Mesothelial cell of epicardium (in vitro differentiated cells): ENCODE measurements at places on chromosomes 3 and 15.

DNA sequence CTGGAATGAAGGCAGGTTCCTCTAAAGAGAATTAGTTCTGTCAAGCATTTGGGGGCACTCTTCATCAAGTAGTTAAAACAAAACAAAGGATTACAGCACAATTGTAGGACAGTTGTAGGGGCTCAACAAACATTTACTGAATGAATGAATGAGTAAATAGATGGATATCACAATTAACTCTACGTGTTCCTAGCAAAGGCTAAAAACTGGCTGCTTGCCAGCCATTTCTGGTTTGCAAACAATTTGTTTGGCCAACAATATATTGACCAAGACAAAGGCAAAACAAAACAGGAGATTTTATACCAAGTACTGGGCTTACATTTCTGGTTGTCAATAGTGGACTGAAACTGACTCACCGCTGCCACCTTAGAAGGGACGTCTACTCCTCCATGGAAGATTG is 116.8 kb downstream of the ZNF280D start:
- no peak for DNase-seq

DNA sequence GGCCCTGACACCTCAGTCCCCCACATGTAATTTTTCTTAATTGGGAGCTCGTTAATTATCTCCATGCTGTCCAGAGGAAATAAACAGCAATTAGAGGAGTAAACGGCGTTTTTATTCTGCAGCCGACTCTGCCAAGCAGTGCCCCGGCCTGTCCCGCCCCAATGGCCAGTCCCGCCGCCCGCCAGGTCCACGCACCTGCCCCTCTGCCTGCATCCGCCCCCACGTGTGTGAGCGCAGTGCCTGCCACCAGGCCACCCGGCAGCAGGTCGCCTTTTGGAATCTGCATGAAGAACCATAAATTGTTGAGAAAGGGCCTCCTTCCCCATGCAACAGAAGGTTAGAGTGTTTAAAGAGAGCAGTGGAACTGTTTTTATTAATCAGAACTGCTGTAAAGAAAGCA is 87.5 kb upstream of the LINGO1 start:
- DNase-seq: no peak

DNA sequence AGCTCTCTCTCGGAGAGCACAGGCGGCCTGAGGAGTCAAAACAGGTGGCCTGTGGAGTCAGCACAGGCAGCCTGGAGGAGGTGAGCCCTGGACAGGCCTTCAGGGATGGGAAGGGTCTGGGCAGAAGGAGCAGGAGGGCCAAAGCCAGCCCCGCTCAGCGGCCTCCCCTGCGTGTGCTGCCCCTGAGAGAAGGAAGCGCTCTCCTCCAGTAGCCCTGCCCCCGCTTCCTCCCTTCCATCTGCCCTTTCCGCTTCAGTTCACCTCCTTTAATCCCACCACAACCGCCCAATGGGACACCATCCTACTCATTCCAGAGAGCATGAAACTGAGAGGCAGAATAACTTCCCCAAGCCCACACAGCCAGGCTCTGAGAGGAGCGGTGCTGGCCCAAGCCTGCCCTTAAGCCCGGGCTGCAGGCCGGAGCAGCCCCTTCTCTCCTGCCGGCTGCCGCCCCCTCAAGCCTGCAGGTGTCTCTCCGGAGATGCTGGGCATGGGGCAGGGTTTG is 3.2 kb upstream of the NR2E3 start:
- no peak for DNase-seq

GRCh38 chr3:190701096-190701532 is 161.4 kb downstream of the GMNC start:
- no peak for DNase-seq

DNA sequence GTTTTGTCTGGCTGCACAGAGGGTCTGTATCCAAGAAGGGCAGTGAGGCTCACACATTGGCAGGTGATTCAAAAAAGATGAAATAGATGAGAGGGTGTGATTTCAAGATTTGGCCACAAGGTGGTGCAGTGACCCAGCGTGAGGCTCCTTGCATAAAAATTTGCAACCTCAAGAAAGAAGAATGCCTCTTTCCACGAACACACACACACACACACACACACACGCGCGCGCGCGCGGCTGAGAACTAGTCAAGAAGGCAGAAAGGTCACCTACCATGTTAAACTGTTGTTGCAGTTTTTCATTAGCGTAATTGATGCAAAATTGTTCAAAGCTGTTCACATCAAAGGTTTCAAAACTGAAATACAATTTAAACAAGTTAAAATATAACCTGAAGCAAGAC is 39.2 kb downstream of the MYO5C start:
- DNase-seq: peak; percentile 74

GRCh38 chr15:77608774-77609173 is 23.9 kb downstream of the LINGO1 start:
- no peak for DNase-seq

GRCh38 chr3:115099986-115100571 is 47.0 kb downstream of the ZBTB20 start:
- DNase-seq: no peak

GRCh38 chr15:82081914-82082762 is 36.3 kb upstream of the MEX3B start:
- no peak for DNase-seq

DNA sequence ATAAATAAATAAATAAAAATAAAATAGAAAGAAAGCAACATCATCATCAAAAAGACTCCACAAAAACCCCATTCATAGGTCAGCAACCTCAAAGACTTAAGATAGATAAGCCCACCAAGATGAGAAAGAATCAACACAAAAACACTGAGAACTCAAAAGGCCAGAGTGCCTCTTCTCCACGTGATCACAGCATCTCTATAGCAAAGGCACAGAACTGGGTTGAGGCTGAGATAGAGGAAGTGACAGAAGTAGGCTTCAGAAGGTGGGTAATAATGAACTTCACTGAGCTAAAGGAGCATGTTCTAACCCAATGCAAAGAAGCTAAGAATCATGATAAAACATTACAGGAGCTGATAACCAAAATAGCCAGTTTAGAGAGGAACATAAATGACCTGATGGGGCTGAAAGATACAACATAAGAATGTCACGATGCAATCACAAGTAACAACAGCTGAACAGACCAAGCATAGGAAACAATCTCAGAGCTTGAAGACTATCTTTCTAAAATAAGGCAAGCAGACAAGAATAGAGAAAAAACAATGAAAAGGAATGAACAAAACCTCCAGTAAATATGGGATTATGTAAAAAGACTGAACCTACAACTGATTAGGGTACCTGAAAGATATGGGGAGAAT is 26.4 kb downstream of the GNB5 start:
- no peak for DNase-seq

DNA sequence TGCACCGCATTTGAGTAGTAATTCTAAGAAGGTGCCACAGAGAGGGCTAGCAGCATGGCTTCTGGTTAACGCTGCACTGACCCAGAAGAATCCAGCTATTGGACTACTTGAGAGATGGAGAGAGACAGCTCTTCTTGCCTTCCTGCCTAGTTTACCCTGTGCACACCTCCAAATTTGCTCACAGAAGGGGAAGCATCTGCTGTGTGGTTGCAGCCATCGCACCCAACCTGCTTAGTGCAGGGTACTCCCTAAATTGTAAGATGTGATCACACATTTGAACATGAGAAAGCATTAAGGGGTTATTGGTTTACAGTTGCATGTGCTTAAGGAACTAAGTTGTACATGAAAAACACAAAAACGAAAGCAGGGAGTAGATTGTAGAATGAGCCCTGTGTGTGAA is 122.1 kb downstream of the FOXB1 start:
- no peak for DNase-seq

- DNase-seq: no peak
Measured at GRCh38 chr3:346186-346585, 149.6 kb downstream of the CHL1 start.

DNA sequence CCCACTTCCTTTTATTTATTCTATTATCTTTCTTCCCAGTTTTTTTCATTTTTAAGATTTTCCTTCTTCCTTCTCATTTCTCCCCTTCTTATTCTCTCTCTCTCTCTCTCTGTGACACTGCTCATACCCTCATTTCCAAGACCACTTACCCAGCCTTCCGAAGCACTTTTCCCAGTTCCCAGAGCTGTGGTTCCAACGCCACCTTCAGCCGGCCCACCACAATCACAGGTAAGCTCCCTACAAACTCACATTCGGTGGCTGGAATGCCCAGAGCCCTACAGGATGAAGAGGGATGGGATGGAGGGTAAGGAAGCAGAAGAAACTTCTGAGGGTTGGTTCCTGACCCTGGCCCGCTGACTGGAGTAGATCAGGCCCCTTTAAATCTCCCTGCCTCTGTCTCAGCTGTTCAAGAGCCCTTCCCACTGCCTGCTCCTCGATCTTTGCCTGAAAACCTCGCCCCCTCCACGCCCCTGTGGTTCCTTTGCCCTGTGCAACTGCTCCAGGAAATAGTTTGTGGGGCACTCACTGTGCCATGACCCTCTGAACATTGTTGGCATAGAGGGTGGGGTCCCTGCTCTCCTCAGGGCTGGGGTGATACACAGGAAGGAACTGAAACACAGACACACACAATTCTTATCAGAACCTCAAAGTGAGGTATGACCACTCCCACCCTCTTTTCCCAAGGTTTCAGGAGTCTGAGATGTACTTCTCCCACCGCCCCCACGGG is 4.8 kb downstream of the LPCAT4 start:
- no peak for DNase-seq

GRCh38 chr3:78725703-78726246 is 1042.0 kb downstream of the ROBO1 start:
- no peak for DNase-seq

DNA sequence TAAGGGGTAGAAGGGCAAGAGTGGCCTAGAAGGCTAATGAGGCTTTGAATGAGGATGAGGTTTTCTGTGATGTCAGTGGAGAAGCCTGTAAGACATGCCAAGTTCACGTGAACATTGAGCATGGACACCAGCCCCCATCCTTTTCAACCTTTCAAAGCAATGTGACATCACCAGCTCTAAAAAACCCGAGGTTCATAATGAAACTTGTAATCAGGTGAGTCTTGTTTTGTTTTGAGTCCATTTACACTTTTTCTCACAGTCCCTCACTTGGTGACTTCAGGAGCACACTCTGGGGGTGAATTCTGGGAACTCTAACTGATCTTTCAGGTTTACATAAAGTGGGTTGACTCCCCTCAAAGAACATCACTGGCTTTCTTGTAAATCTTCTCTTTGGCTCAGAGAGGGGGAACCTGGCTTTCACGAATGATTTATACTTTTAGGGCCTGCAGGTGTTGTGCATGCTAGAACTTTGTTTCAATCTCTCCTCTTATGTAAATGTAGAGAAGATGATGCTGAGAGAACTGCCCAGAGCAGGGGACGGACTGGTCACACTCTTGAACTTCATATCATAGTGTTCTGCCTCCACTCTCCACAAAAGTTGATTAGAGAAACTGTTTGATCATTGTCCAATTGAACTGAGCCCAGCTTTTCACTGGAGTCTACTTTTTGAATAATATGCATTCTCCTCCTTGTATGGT is 224.7 kb upstream of the SATB1 start:
- DNase-seq: no peak

GRCh38 chr3:124676236-124676635 is 54.0 kb upstream of the UMPS start:
- no peak for DNase-seq

DNA sequence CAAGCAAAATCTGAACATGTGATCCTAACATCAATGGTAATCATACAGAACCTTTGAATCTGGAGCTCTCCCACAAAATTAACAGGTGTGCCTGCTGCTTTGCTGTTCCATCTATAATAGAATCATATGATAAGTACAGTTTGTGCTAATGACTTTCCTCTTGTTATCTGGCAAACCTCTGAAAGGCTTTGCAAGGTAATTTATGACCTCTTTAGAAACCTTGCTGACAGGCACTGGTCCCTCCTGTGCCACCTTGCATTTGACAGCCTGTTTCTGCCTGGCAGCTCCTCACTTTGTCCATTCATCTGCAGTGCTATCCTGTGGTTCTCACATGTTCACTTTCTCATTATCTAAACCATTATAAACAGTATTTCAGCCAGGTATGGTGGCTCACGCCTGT is 10.2 kb upstream of the HTR3C start:
- no peak for DNase-seq

GRCh38 chr3:181567311-181568075 is 144.2 kb upstream of the SOX2 start:
- no peak for DNase-seq

DNA sequence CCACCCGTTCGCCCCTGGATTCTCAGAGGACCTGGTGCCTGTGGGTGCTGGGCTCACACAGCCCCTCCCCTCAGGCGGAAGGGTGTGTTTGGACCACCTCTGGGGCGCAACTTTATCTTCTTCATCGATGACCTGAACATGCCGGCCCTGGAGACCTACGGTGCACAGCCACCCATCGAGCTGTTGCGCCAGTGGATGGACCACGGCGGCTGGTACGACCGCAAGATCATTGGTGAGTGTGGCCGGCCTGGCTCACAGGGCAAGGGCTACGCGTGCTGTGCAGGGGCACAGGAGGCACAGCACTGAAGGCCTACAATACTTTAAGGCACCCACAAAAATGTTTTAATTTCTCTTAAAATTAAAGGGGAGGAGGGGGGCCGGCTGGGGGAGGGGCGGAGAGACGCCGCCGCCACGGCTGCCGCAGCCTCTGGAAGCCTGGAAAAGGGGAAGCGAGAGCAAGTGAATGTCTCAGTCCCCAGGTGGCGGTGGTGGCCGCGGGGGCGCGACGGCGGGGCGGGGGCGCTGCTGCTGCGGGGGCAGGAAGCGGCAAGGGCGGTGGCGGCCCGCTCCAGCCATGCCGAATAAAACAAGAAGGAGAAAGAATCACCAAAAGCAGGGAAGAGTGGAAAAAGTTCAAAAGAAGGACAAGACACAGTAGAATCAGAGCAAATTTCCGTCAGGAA is 56.8 kb downstream of the DNAH1 start:
- DNase-seq: no peak

GRCh38 chr3:160130950-160131349 is 94.3 kb upstream of the C3orf80 start:
- no peak for DNase-seq

DNA sequence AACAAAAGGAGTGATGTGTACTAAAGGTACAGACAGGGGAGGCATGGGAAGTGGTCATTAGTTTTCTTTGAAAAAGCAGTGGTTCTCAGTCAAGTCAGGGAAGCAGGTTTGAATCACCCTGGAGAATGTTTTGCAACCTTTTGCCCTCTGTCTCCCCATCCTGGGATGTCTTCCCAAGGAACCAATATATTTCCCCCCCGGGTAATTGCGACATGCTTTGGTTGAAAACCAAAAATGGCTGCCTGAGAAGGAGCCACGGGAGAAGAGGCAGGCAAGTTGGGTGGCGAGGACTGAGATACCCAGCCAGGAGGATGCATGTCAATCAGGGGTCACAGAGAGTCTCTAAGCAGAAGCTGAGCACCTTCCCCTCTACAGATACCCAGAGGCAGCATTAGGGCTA is 20.2 kb upstream of the PPP1R2 start:
- DNase-seq: no peak

DNA sequence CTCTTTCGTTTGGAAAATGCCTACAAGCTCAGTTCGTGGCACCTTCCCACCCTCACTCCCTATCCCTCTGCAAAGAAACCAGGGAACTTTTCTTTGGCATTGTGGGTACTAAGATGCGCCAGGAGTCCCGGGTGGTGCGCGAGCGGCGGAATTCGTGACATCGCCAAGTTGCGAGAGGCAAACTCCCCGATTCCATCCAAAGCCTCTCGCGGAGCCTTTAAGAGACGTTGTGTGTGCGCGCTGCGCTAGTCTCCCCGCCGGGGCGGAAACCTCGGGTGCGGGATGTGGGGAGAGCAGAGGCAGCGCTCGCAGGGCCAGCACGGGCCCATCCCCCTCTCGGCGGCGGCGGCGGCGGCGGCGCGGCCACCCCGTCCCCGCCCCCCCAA is 443 bp upstream of the NR2F2 start:
- peak; percentile 82 for DNase-seq
